ENCODE measurements at places on chromosomes 7 and 10. TPM values are rescaled to one million over a fixed set of nuclear protein-coding genes. Genes with fewer than 3 reads are reported as not detected.
A peak's percentile ranks its signal among the peaks of the same experiment; 100 is the strongest.

DNA sequence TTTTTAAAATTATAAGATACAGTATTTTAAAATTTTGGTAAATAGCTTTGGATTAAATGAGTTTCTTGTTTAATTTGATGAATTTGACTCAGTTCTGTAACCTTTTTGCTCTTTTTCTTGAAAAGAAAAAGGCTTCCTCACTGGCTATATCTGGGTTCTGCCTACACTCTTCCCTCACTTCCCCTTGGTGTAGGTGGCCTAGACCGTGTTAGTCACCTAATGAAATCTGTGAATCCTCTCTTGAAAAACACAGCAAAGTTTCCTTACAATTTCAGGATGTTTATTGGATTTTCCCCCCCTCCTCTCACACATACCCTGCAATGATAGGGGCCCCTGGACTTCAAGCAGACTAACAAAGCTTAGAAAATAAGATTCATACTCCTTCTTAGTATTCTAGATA is 231.6 kb downstream of the ADK start:
- DNase-seq: no peak

DNA sequence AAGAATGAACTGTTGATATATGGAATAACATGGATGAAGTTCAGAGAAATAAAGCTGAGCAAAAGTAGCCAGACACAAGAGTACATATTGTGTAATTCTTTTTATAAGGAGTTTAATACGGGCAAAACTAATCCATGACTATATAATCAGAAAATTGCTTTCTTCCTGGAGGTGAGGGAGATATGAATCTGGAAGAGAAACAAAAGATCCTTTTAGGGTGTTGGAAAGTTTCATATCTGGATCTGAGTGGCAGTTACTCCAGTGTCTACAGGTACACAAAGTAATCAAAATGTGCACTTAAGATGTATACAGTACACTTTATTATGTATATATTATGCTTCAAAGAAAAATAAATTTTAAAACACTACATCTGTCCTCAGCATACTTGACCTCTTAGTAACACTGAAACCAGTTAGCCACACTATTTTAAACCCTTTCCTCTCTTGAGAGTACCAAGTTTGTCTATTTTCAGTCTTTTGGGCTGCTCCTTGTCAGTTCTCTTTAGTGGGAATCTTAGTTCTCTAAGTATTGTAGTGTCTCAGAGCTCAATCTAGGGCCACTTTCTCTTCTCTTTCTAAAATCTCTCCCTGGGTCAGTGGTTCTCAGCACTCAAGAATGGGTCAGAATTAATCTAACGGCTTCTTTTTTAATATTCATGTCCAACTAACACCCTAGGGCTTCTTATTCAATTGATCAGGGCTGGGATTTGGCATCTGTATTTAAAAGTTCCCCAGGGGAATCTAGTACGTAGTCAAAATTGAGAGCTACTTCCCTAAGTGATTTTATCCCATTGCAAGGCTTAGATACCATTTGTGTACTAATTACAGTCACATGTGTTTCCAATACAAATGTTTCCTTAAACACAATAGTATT is 4.3 kb upstream of the LIPF start:
- no peak for DNase-seq

The INSYN2A gene
- 0.65 TPM for polyA plus RNA-seq

- DNase-seq: no peak
Measured at GRCh38 chr10:86613905-86614304, 40.4 kb upstream of the OPN4 start.

DNA sequence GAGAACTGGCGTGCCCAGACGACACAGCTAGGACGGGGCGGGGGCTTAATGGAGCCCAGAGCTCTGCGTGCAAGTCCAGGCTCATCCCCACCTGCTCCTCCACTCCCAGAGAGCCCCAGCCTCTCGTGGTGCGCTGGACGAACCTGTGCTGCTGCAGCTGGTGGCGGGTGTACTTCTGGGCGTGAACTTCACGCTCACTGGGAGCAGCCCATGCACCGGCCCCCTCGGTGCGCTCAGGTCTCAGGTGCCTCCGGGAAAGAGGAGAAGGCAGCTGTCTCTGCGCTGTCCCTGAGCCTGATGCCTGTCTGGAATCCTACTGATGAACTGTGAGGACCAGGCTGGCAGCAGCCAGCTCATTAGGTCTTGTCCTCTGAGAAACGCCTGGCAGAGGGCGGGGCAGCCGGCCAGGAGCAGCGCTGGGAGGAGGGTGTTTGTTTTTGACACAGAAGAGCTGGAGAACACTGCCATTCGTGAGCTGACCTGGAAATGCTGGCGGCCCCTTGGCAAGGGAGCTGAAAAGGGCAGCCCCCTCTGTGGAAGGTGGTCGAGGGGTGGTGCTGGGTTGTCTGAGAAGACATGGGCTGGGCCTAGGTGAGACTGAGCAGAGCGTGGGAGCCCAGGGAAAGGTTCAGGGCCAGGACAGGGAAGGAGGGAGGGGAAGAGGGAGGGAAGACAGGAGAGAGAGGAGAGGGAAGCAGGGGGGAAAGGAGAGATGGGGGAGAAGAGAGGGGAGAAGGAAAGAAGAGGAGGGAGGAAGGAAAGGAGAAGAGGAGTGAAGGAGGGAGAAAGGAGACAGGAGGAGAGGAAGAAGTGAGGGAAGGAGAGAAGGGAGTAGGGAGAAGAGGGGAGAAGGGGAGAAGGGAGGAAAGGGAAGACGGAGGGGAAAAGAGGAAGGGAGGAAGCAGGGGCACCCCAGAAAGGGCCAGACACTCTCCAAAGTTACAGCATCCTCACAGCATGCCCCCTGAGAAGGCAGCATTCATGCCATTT is 53.5 kb upstream of the TNS3 start:
- DNase-seq: no peak

The PRKG1 gene
- 35.5 TPM for polyA plus RNA-seq

- no peak for DNase-seq
Measured at GRCh38 chr10:3563298-3563697, 221.7 kb downstream of the KLF6 start.

DNA sequence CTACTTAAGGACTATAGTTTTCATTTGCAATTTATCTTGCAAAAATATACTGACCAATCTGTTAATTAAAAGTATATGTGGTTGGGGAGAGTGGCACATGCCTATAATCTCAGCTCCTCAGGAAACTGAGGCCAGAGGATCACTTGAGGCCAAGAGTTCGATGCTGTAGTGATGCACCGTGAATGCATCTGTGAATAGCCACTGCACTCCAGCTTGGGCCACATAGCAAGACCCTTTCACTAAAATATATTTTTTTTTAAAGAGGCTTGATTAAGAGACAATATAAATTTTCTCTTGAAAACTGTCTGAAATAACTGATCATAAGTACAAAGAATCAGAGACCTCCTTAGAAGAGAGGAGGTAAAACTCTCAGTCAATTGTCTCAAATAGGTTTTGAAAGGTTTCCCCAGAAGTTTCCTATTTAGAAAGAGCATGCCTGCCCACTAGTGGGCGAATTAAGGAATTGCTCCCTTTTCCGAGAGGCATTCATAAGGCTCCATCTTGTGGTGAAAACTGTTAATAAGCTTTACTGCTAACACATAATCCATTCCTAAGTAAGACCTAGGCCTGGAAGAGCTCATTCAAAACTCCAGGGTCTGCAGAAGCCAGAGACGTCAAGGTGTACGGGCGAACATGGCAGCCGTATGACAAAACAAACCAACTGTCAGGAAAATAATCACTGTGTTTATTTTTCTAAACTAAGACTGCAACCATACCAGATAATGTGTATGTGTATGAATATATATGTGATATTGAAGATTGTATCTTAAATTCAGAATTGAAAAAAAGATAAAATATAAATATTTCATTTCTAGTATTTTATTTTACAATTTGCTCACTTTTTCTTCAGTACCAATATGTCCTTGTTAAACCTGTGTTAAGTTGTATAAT is 6.8 kb upstream of the TAS2R40 start:
- DNase-seq: peak; percentile 74
